ENCODE measurements at places on chromosomes 12 and 14.

GRCh38 chr14:74018174-74018585 lies 908 bp downstream of the ENTPD5 start:
- no peak for DNase-seq

- DNase-seq, result no peak
Measured at GRCh38 chr12:40063414-40063813, 42.5 kb downstream of the SLC2A13 start.

DNA sequence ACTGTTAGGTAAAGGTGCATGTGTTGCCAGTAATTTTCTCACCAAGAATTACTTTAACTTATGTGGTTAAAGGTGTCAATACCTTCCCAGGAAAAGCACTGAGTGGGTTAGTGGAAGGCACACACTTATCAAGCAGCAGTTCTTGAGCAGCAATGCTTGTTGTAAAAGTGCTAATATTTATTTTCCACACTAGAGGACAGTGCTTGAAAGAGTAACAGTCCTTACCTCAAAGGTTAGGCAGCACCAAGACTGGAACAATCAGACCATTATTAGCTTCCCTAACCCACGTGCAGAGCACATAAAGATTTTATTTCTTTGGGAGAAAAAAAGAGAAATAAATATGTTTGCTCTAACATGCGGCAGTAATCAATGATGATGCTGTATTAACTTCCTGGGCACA lies 48.8 kb upstream of the KRR1 start:
- DNase-seq, result no peak

GRCh38 chr12:91604897-91605296 lies 422.3 kb upstream of the DCN start:
- no peak for DNase-seq

- no peak for DNase-seq
Measured at GRCh38 chr12:78712834-78713481, 151.6 kb upstream of the SYT1 start.

- no peak for DNase-seq
Measured at GRCh38 chr12:31321897-31322228, 4.1 kb downstream of the SINHCAF start.

- DNase-seq, result no peak
Measured at GRCh38 chr12:115979351-115979750, 298.1 kb downstream of the MED13L start.

GRCh38 chr12:117014342-117014887 lies 84.8 kb downstream of the TESC start:
- DNase-seq, result no peak

GRCh38 chr12:27705263-27705662 lies 5.4 kb upstream of the MRPS35 start:
- no peak for DNase-seq

DNA sequence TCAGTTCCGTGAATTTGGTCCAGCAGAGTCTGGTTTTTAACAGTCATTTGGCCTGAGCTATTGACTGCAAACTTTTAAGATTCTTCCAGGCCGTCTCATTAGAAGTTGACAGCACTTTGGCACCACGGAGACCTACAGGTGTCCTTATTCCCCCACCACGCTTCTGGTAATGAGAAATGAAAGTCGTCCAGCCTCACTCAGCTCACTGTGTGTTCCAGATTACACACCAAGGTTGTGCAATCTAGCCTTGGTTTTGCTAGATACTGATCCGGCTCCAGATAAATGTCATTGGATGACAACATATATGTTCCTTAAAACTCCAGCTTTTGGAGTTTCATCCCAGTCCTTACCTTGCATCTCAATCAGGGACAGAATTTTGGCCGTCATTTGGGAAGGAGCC lies 210.4 kb downstream of the CHST11 start:
- DNase-seq, result no peak

DNA sequence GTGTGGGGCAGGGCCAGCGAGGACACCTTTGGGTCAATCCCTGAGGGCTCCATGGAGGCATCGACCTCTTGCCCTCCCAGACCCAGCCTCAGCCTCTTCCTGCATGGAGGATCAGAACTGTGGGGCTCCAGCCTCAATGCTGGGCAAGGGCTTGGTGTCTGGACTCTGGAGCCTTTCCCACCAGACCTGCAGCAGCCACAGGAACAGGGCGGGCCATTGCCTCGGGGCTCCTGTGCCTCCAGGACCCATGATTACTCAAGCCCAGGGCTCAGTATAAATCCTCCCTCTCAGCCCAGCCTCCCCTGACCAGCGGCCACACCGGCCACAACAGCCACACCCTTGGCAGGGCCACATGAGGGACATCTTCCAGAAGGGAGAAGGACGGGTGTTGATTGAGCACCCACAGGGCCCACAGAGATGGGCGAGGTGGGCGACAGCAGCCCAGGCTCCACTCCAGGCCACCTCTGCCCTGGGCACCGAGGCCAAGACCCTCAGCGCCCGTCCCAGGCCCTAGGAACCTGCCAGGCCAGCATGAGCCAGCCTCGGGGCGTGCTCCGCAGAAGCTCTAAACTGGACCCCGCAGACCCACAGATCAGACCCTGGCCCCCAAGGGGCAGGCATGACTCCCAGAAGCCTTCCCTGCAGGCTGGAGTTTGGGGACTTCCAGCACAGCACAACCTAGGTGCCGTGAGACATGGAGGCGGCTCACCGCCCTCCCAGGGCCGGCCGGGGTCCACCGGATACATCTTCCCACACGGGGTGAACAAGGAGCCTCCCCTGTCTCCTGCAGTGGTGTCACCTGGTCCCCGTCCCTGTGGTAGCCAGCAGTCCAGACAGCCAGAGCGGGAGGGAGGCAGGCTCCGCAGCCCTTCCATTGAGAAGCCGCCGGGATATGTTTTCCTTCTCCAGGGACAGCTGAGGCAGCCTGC lies 25.1 kb downstream of the NCOR2 start:
- no peak for DNase-seq

GRCh38 chr12:42652048-42652447 lies 62.5 kb upstream of the PRICKLE1 start:
- DNase-seq, result no peak

DNA sequence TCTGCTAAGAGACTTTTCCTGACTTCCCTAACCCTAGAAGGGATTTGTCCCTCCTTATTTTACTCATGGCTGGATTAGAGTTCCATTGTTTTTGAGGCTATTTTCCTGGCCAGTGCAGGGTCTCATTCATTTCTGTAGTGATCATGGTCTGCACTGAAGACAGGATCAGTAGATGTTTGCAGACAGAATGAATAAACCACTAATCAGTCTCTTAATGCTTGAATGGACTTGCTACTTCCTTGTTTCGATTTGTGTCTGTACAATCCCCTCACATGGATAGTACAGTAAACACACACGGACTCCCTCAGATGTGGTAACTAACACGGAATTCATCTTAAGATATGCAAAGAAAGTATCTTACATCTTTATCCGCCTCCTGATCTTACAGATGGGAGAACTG lies 102.6 kb upstream of the PRB2 start:
- DNase-seq, result no peak

DNA sequence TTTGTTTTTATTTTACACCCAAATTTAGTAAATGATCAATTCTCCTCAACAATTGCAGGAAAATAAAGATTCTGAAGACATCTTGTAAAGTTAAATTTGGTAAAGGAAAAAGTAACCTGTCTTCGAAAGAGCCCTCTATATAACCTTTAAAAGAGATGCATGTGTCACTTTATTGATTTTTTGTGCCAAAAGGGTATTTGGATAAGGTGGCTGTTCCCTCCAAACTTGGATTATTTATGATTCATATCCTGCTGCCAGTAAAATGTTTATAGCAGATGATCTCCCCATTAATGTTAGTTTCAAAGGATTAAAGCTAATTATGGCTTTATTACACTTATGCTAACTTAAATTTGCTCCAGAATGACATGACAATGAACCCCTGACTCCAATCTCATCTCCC lies 98.8 kb downstream of the DUSP6 start:
- no peak for DNase-seq

DNA sequence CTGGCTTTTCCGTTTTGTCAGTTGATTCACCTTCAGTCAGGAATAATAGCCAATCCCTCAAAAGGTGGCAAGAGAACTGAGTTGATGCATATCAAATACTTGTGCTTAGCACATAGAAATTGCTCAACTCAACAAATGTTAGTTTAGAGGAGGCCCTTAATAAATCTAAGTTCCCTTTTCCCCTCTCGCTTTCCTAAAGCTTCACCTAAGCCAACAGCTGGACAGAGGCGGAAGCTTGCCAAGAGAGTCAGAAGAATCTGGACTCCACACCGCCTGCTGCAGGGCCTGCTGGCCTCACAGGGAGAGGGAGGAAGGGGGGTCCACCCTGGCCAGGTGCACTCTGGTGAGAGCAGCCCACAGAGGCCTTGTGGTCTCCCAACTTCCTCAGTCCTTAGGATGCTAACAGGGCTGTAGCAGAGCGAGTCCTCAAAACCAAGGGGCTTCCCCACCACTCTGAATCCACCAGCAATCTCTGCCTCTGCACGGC lies 213.1 kb downstream of the CHST11 start:
- DNase-seq, result no peak

DNA sequence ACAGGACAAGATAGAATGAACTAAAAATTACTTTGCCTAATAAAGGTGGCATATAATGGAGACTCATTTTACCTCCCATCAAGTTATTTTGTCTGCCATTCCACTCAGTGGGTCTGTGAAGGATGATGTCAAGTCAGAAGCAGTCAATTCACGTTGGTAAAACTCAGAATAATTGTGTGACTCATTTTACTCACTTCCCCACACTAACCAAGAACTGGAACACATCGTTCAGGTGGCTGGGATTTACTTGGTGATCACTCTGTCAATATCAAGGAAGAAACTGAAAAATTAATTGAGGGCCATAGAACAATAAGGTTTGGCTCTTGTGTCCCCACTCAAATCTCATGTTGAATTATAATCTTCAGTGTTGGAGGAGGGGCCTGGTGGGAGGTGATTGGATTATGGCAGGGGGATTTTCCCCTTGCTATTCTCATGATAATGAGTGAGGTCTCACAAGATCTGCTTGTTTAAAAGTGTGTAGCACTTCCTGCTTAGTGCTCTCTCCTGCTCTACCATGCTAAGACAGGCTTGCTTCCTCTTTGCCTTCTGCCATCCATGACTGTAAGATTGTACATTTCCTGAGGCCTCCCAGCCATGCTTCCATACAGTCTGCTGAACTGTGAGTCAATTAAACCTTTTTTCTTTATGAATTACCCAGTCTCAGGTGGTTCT lies 35.7 kb upstream of the GTF2A1 start:
- no peak for DNase-seq

DNA sequence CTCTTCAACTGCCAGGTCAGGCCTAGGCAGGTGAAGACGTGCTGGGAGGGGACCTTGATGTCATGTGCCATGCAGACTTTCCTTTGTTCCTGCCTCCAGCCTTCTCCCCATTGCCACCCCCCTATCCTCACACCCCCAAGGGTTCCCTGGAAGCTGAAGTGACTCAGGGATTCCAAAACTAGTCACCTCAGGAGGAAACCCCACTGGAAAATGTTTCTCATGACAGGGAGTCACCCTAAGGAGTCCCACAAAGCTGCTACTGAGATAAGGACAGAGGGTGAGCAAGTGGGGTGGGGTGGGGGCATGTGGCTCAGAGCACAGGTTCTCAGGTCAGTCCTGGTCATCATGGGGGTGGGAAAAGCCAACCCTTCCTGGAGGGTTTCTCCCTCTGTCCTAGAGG lies 2.4 kb upstream of the IL25 start:
- no peak for DNase-seq

- DNase-seq, result no peak
Measured at GRCh38 chr12:47328831-47329545, 249.2 kb upstream of the AMIGO2 start.

- DNase-seq, result no peak
Measured at GRCh38 chr12:71626098-71626497, 37.5 kb downstream of the ZFC3H1 start.

- no peak for DNase-seq
Measured at GRCh38 chr12:84637926-84638325, 274.7 kb downstream of the SLC6A15 start.

DNA sequence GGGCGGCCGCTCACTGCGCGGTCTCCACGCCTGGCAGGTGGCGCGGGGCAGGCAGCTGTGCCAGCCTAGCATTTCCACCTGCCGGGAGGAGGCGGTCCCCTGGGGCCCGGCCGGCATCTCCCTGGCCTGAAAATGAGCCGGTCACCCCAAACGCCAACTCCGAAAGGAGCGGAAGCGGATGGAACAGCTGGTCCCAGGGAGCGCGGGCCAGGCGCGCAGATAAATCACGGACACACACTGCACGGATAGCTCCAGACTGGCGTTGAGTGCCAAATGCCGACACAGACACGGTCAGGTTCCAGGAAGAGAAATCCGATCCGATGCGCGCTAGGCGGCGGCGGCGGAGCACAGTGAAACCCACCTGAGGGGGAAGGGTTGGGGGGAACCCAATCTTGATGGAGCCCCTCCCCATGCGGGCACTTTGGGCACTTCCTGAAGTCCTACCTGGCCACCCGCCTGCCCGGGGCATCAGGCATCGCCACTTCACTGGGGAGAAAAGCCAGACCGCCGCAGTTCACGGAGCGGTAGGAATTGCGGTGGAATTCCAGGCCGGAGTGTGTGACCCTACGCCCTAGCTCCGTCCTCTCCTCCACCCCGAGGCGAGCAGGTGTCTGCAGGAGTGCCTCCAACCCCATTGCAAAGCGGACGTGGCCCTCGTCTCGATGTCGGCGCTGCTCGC lies 624 bp upstream of the PLEKHD1 start:
- no peak for DNase-seq

DNA sequence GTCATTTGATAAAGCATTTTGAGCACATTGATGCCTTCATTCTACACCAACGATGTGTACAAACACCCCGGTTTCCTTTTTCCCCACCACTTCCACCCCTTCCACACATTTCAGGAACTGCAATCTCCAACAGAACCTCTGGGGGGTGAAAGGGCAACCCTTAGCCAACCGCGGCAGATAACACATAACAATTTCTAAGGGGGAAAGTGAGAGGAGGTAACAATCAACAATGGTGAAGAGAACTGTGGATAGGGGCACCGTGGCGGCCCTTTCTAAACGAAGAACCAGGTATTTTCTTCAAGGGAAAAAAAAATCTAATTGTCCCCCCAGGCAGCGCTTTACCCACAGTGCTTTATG lies 1.1 kb downstream of the KITLG start:
- DNase-seq, result no peak

GRCh38 chr12:121038861-121039668 lies at the start of gene OASL:
Gene OASL, minus strand, starts transcription at chr12:121039246. Its CDS starts 275 bp downstream, at chr12:121038971.
- no peak for DNase-seq

- no peak for DNase-seq
Measured at GRCh38 chr12:123532019-123532418, 1.5 kb downstream of the RILPL1 start.

DNA sequence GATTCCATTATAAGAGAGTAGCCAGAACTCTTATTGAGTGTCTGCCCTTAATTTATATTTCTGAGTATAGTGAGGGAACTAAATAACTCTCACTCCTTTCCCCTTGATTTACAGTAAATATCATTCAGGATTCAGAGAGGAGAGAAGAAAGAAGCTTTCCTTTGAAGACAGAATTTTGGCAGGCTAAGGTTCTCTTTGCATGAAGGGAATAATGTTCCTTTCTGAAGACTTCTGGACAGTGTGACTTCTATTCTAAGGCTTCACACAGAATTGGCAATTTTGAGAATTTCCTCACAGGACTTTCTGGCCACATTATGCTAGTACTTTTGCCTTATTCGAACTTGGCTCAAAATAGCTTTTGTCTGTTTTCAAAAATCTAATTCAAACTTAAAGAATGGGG lies 352.2 kb upstream of the FBXO33 start:
- no peak for DNase-seq
